ENCODE measurements at places on chromosomes 3 and 15.

- no peak for DNase-seq
Observed at GRCh38 chr3:28232659-28233058, 8.8 kb upstream of the CMC1 start.

GRCh38 chr15:62975515-62975914, 67.0 kb upstream of the TPM1 start:
- no peak for DNase-seq

- no peak for DNase-seq
Observed at GRCh38 chr15:85992224-85992623, 87.4 kb upstream of the AGBL1 start.

DNA sequence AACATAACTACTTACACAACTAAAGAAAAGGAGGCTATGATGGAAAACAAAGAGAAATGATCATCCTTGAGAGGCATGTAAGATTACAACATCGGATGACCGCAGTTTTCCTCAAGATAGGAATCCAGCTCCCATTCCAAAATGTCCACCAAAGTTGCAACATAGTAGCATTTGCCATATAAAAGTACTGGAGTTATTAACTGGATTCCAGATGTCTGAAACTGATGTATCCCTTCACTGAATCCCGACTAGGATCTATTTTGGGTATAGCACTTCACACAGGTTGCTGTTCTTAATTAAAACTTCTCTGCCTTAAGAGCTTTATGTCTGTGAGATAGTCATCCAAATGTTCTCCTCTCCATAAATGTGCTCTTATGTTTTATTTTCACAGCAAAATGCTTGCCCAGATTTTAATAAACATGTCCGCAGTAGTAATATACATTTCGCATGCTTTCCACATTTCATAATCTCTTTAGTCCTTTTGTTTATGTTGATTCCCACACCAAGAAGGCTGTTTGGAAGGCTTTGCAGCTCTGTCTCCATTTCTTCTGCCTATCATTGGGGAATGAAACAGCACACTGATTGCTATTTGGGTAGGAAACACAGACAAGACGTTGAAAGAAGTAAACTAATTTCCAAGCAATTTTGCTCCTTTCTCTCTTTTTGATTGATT, 716.5 kb upstream of the CFAP20DC start:
- DNase-seq, result peak; percentile 95

DNA sequence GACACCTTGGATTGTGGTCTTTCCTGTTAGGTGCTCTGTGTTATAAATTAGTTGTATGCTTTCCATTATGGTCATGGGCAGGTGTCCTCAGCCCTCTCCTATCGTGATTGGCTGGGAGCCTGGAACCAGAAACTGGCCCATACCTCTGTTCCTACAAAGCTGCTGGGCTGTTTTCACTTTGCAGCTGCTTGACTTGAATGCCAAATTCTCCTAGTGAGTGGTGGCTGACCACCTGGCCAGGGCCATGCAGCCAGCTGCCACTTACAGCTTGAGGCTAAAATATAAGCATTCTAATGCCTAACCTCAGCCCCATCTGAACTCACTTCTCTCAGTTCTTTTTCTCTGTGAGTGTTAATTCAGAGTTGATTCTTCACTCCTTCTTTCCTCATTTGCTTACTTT, 239.3 kb upstream of the GBE1 start:
- DNase-seq, result no peak

DNA sequence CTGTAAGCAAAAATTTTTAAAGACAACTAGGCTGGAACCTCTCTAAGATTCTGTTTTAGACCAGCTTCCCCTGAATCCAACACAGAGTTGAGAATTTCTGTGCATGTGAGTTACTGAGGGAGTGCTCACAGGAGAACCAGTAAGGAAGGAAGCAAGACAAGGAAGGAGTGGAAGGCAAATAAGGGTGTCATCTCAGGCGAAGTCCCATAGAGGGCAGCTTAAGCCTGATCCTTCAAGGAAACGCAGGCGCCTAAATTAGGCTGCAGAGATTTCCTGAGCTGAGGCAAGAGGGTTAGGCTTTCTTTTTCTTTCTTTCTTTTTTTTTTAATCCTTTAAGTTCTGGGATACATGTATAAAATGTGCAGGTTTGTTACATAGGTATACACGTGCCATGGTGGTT, 36.2 kb upstream of the COL6A6 start:
- peak; percentile 51 for DNase-seq

GRCh38 chr3:46293991-46294833, 52.0 kb downstream of the CCR3 start:
- no peak for DNase-seq

All from fibroblast of upper back skin (primary cell).